SK-MEL-5 (cell line): ENCODE measurements at places on chromosomes 12 and 14. TPM values are rescaled to one million over a fixed set of nuclear protein-coding genes. Genes with fewer than 3 reads are reported as not detected.

DNA sequence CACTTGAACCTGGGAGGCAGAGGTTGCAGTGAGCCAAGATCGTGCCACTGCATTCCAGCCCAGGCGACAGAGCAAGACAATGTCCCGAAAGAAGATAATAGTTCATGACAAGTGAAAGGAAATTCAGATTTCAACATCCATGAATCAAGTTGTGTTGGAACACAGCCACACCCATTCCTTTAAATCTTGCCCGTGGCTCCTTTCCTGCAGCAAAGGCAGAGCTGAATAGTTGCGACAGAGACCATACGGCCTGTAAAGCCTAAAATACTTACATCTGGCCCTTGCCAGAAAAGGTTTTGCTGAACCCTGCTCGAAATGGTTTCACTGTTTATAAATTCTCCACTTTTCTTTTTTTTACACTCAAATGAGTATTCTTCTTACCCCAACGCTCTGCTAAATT lies 17.7 kb upstream of the ITPK1 start:
- DNase-seq = no peak

BTBD7 gene
- 18.0 and 18.9 TPM in 2 replicates for total RNA-seq

DNA sequence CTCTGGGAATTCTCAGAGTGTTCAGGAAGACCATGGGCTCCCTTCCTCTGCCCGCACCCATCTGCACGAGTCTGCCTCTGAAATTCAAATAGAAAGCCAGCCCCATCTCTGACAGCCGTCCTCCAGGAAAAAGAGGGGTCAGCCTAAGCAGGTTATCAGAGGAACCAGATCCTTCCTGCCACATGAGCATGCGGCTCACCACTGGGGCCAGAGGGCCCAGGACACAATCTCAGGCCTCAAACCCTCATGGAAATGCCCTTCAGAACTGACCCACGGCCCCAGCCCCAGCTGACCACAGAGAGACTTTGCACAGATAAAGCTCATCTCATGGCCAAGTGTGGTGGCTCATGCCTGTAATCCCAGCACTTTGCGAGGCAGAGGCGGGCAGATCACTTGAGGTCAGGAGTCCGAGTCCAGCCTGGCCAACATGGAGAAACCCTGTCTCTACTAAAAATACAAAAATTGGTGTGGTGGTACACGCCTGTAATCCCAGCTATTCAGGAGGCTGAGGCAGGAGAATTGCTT lies 23.2 kb downstream of the PXN start:
- DNase-seq = no peak

GRCh38 chr12:43964033-43964432 lies 128.2 kb downstream of the TMEM117 start:
- no peak for DNase-seq

- no peak for DNase-seq
Observed at GRCh38 chr12:81874166-81874565, 115.0 kb upstream of the PPFIA2 start.
